ENCODE measurements at places on chromosomes 1 and 21.

- peak; percentile 47 for DNase-seq
These were observed 43.9 kb upstream of the TACSTD2 start for GRCh38 chr1:58620926-58621325.

- no peak for DNase-seq
These were observed 142.3 kb upstream of the KCNE2 start for GRCh38 chr21:34221331-34222030.

DNA sequence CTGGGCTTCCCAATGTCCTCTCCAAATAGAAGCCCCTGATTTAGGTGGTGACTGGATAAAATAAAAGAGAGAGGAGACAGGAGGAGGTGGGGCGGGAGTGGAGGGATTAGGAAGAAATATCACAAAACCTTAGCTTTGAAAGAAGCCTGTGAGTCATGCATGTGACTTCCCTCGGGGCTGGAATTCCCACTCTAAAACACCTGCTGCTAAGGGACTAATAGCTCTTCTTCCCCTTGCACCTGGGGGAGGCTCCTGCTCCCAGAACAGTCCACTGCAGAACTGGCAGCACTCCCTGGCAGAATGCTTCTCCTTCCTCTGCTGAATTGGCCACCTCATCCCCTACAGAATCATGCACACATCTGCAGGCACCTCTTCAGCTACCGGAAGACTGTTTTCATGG, 207.2 kb downstream of the ATG4C start:
- DNase-seq: no peak

GRCh38 chr1:229272164-229273158, 1.6 kb downstream of the RAB4A start:
- no peak for DNase-seq

GRCh38 chr1:183567584-183567983, 22.7 kb downstream of the NCF2 start:
- no peak for DNase-seq

DNA sequence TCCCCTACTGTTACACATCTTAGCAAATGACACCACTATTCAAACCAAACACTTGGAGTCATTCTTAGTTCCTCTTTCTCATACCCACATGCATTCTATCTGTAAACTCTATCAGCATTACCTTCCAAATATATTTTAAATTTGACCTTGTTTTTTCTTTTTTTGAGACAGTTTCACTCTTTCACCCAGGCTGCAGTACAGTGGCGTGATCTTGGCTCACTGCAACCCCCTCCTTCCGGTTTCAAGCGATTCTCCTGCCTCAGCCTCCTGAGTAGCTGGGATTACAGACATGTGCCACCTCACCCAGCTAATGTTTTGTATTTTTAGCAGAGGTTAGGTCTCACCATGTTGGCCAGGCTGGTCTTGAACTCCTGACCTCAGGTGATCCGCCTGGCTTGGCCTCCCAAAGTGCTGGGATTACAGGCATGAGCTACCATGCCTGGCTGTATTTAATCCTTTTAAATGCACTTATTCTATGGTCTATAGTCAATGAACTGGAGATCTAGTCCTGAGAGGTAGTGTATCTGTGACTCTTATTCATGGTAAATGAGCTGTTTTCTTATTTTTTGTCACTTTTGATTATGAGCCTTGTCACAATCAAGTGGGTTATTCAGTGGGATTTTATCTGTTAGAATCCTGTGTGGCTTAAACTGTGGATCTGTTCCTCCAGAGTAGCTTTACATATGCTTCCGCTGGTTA, 73.1 kb downstream of the GATAD2B start:
- no peak for DNase-seq

GRCh38 chr1:30955448-30956015, 47.0 kb upstream of the SDC3 start:
- no peak for DNase-seq

- DNase-seq: no peak
These were observed 4.8 kb downstream of the CCDC24 start for GRCh38 chr1:43995984-43996732.

GRCh38 chr1:204672482-204673121, 12.9 kb downstream of the LRRN2 start:
- no peak for DNase-seq

- DNase-seq: no peak
These were observed 299.1 kb upstream of the PROX1 start for GRCh38 chr1:213688655-213689054.

DNA sequence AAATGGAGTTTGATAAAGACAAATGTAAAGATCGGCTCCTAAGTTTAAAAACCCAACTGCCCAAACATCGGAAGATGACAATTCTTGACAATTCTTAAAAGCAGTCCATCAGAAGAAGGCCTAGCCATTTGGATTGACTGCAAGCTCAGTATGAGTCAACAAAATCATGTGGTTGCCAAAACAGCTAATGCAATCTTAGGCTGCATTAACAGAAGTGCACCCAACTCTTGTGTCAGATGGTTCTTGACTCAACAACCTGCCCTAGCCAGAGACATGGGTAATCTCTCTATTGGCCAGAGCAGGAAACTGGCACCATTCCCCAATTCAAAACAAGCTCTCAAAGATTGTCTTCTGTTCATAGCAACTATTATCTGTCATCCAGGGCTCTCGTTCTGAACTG, 9.9 kb upstream of the NCF2 start:
- DNase-seq: no peak

- peak; percentile 22 for DNase-seq
These were observed 91.3 kb downstream of the DENND1B start for GRCh38 chr1:197683895-197684553.

- no peak for DNase-seq
These were observed 79.0 kb upstream of the DNAH14 start for GRCh38 chr1:224850446-224850845.

GRCh38 chr1:39922251-39922688, 20.6 kb upstream of the MYCL start:
- no peak for DNase-seq

DNA sequence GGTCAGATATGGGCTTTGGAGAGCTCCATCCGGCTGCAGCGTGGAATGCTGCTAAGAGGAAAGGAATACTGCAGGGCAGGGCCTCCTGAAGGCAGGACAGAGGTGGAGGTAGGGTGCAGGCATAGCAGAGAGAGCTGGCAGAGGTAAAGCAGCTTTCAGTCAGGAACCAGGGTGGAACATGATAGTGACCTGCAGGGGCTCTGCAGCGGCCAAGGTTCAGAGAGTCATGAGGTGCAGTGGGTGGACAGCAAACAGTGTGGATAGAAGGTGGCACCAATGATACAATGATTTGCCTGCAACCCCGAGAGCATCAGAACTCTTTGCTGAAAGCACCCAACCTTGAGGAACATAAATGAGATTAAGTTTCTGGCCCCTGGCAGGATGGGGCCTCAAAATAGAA, 119.3 kb downstream of the BEND5 start:
- DNase-seq: no peak

DNA sequence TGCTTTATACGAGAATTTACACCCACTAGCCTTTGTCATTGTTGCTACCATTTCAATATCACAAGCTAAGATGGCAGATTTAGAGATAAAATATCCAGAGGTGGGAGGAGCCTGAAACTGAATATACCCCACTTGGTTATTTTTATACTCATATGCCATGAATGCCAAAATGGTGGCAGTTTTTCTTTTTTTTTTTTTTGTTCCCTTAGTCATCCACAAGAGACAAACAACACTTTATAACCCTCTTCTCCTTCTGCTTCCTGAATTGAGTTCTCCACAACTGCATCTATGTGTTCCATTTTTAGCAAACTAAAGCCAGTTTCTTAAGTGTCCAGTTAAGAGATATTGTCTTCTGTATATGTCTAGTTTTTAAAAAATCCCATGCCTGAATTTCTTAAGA, 558.4 kb downstream of the LMO4 start:
- no peak for DNase-seq

DNA sequence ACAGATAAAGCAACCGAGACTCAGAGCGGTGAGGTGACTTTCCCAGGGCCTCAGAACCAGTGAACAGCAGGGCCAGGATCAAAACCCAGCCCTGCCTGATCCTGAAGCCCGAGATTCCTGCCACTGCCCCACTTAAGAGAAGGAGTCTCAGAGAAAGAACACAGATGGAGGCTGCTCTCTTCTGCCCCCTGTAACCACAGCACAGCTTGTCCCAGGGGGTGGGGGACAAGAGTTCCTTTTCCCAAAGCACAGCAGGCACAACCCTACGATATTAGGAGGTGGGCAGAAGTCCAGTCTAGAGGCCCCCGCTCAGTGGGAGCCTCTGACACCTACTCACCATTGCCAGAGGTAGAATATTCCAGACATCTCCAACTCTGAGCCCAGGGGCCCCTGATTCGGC, 24.0 kb upstream of the VWA5B1 start:
- no peak for DNase-seq

DNA sequence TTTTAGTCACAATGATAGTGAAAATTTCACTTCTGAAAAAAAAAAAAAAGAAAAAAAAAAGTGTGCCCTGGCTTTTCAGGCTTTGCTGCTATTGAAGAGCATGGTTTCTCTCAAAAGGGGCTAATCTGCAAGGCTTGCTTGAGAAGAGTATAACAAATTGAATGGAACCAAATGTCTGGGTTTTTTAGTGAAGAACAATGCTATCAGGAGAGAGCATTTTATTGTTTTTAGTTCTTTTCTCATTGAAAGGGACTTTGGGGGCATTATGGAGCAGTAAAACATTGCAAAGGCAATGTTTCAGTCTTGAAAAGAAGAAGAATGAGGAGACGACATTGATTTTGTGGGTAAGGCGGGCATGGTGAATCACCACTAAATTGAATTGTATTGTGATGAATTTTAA, 28.2 kb downstream of the VCAM1 start:
- no peak for DNase-seq

GRCh38 chr21:29271927-29272333, 26.8 kb upstream of the BACH1 start:
- DNase-seq: no peak

DNA sequence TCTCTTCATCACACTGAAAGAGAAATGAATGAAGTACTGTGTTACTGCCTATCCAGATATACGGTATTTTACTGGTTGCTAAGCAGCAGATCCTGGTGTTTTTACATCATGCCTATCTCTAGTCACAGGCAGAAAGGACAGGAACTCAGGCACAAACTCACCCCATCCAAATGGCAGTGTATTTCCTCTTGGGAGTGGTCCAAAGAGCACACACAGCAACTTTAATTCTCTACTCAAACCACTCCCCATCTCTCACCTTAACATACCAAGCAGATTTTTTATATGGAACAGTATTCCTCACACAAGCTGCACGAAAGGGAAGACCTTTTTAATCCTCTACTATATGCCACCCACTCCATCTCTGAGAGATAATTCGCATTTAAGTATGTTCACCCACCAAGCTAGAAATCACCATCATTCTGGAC, 27.3 kb downstream of the EIF4G3 start:
- peak; percentile 85 for DNase-seq

GRCh38 chr1:107897438-107898345, 67.3 kb downstream of the VAV3 start:
- DNase-seq: no peak

- no peak for DNase-seq
These were observed 41.1 kb downstream of the SUSD4 start for GRCh38 chr1:223322868-223323267.

- DNase-seq: no peak
These were observed 37.6 kb downstream of the C21orf91 start for GRCh38 chr21:17781524-17781923.

- peak; percentile 63 for DNase-seq
These were observed 31.6 kb upstream of the PAX7 start for GRCh38 chr1:18599086-18599485.

- no peak for DNase-seq
These were observed 15.4 kb downstream of the RABGAP1L start for GRCh38 chr1:174174461-174175329.

DNA sequence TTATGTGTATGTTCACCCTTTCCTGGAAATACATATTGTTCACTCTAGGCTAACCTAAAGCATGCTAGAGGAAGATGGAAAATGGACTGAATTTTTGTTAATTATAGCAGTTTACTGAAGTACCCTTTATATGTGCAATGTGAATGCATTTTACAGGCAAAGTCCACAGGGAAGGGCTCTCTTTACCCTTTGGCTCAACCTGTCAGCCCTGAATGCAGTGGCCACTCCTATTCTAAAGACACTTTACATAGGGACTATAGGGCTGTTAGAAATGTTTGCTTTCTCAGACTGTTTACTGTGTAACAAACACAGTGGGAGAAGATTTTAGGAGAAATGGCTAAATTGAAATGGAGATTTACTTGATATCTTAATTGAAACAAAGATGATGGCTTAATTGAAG, 78.5 kb downstream of the BRINP2 start:
- DNase-seq: no peak

DNA sequence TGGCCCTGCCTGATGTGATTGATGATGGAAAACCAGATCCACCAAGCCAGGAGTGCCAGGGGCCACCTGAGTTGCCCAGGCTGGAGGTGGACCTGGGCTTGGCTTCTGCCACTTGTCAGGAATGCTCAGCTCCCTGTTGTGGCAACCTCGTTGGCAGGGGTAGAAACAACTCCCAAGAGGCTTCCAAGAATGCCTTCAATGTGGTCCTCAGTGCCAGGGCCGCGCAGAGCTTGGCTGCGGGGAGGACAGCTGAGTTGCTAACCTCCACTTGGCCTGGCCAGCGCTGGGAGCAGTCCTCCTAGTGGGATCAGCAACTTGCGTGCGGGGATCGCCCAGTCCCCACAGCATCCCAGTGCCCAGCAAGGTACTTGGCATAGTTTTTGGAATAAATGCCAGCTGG, 9.0 kb downstream of the MYOM3 start:
- DNase-seq: no peak

- no peak for DNase-seq
These were observed 313.1 kb upstream of the DAB1 start for GRCh38 chr1:57736940-57737339.

DNA sequence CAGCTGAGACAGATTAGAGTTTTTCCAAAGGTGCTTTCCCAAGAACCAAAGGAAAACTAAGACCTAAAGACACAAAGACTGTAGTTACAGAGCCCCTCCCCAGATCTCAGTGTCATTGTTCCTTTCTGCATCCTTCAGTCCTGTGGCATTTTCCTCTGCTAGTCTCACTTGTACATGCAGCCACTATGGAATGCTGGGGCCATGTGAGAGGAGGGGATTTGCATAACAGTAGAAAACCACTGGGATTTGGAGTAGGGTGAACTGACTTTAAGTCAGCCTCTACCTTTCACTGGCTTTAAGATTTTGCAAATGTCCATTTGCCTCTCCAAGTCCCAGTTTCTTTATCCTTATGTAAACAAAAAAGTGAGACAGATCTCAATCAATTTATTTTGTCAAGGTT, 119.4 kb upstream of the F3 start:
- no peak for DNase-seq

DNA sequence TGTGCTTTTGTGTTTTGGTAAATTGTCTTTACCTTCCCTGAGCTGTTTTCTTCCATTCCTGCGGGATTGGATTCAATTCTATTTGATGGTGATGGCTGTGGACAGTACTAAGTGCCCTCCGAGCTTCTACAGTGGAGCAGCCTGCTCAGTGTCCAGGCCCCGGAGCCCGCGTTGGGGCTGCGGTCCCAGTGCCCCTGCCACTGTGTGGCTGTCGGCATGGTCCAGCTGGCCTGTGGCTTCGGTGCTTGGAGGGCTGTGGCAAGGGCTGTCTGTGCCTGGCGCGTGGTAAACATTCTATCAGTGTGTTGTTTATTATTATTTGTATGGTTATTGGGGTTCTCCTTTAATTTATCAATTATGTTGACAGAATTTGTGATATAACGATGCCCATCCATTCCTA, 109.1 kb upstream of the COL6A1 start:
- DNase-seq: no peak

GRCh38 chr1:220182111-220182510, 88.2 kb downstream of the IARS2 start:
- no peak for DNase-seq

- no peak for DNase-seq
These were observed 61.4 kb upstream of the CNIH3 start for GRCh38 chr1:224554620-224555259.

GRCh38 chr1:181073638-181074037, 14.9 kb upstream of the IER5 start:
- DNase-seq: no peak
